ENCODE measurements at places on chromosomes 5 and 9.

GRCh38 chr9:131799177-131799823 is 59.4 kb upstream of the RAPGEF1 start:
- DNase-seq, result peak; percentile 53

GRCh38 chr9:82808478-82808877 is 254.5 kb downstream of the RASEF start:
- no peak for DNase-seq

GRCh38 chr5:6497262-6497661 is 48.6 kb downstream of the UBE2QL1 start:
- DNase-seq, result no peak

DNA sequence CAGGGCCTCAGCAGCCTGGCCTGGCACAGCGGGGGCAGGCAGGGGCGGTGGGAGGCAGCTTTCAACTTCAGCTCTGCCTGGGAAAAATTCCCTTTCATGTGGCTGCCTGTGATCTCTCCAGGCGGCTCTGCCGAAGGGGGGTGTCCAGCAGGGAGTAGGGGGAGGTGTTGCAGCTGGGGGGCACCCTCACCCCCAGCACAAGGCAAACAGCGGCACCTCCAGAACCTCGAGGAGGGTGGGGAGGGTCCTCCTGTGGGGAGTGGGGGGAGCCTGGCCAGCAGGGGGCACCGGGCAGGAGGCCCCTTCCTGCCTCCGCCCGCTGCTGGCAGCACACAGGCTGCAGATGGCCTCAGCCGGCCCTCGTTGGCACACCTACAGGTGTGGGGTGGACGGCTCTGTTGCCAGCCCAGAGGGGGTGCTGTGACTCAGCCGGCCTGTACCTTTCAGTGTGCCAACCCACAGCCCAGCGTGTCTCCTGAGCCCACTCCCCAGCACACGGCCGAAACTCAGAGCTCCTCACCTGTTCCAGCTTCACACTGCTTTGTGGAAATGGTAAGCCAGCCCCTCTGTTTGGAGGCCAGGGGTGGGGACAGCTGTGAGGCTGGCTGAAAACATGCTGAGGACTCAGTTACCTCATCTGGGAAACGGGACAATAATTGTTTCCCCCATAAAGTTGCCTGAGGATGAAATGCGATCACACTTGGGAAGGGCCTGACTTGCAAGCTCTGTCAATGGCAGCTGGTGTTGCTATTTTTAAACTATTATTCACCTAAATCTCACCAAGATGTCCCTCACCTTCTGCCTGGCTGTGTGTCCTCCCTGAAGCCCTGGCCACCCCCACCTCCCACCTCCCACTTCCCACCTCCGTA is 37.0 kb downstream of the CXXC5 start:
- DNase-seq, result no peak

DNA sequence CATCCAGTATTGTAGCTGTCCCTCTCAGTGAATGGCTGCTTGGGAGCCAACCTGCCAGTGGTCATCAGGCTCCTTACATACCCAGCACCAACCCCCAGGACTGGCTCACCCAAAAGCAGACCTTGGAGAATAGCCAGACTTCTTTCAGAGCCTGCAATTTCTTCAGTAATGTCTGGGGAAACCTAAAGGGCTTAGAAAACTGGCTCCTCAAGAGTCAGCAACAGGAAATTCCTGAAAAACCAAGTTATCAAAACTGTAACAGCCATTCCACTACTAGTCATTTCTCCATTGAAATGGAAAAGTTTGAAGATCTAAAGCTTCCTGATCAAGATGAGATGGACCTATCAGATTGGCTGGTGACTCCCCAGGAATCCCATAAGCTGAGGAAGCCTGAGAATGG is 12.3 kb upstream of the STING1 start:
- DNase-seq, result peak; percentile 49

- no peak for DNase-seq
These were observed 141.3 kb upstream of the ALDH1B1 start for GRCh38 chr9:38251036-38251860.

GRCh38 chr5:96381526-96381925 is 51.5 kb downstream of the PCSK1 start:
- DNase-seq, result no peak

- no peak for DNase-seq
These were observed 31.4 kb downstream of the FANCC start for GRCh38 chr9:95286151-95286550.

GRCh38 chr5:73853091-73853490 is 227.1 kb downstream of the ARHGEF28 start:
- DNase-seq, result peak; percentile 87

DNA sequence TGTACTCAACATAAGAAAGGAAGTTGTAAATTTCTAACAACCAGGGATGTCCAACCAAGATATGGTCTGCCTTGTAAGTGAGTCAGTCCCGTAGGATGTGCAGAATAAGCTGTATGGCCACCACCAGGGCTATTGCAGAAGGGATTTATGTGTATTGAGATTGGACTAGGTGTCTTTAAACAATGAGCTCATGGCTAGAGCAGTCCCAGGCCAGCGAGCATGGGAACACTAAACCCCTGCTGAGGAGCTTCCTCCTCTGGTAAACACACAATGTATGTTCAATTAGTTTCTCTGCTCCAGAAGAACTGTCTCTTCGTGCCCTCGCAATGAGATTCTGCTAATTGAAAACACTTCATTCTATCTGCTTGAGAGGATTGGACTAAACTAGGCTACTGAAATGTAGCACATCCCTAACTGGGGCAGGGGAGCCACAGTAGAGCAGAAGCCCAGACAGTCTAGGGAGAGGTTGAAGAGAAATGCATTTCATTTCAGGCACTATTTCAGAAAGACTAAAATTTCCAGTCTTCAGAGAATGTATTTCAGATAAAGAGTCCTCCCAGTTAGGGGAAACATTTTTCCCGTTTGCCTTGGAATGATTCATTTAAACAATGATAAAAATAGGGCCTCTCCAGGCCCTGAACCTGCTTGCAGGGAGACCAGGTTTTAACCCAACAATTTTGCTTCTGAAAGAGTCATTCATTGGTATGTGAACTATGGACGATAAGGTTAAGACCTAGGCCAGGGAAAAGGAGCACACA is 154.7 kb downstream of the FAM114A2 start:
- peak; percentile 57 for DNase-seq

- DNase-seq, result no peak
These were observed 592.1 kb downstream of the TLE1 start for GRCh38 chr9:81097131-81097847.

- DNase-seq, result no peak
These were observed 118.6 kb upstream of the IRX4 start for GRCh38 chr5:2001300-2001699.

DNA sequence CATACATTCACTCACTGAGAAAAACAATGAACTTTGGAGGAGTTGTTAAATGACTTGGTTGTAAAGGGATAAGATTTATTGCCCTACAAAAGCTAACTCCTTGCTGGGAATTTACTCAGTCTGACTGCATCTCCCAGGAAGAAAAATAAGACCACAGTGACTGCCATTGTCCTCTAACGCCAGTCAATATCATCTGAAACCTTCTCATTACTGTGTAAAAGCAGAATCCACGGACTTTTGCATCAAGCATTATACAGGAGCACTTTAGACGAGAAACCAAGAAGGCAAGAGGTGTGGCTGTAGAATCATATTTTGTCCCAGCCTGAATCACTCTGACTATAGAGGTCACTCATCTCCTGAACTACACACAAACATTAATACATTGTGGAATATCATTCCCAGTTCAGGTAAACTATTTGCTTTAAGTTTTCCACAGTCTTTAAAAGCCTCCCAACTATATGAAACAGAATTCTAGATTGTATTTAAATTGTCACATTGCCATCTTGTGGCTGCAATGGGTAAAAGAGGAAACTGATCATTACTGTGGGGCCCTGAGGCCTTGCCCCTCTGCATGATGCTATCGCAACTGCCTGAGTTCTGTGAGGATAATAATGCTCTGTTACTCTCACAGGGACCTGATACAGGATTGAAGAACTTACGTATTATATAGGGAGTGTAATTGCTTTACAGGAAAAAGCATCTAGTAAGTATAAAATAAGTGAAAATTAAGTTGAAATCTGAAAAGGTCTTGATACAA is 142.9 kb downstream of the SLCO4C1 start:
- DNase-seq, result peak; percentile 52

GRCh38 chr5:1011226-1011631 is 2.6 kb downstream of the NKD2 start:
- peak; percentile 25 for DNase-seq

- no peak for DNase-seq
These were observed 29.5 kb downstream of the COL15A1 start for GRCh38 chr9:98973171-98973570.

DNA sequence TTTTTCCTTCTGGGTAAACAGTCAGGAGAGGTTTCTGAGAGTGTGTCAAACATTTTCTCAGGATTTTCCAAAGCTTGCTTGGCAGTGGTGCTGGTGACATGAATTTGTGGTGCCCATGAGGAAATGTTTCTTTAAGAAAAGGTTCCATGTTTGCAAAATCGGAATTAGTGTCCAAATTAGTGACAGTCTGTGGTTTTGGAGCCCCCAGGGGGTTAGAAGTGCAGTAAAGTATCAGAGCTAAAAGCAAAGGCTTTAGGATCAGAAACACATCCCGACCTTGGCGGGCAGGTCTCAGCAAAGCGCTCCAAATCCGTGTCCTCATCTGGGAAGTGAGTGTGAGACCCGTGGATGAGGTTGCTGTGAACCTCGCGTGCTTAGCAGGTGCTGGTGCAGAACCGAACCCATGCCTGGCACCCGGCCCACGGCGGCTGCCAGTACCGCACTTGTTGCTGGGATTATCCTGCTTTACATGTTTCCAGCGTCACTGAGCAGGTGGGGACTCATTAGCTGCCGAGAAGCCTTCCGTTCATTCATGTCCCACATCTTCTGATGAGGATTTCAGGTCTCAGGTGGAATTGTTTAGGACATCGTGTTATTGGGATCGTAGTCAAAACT is 70.8 kb upstream of the COL5A1 start:
- no peak for DNase-seq

DNA sequence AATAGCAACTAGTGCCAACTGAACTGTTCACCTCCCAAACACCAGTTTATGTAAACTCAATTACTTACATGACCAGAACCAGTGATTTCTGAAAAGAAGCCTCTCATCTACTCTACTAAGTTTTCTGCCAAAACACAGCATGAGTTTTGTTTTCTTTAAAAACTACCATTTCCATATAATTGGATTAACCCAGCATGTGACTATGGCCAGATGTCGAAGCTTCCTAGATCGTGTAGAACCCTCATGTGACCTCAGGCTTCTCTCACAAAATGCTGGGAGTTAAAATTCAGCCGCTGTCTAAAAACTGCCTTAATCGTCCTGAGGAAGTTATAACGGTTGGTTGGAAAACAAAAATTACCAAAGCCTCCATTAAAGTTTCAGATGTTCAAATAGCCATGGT is 303.5 kb downstream of the IRX1 start:
- DNase-seq, result no peak

- DNase-seq, result no peak
These were observed 18.9 kb downstream of the FNBP1 start for GRCh38 chr9:130023994-130024596.

- no peak for DNase-seq
These were observed 149.9 kb downstream of the ARSB start for GRCh38 chr5:78835176-78835575.

GRCh38 chr9:128001779-128002298 is 21.1 kb upstream of the EEIG1 start:
- peak; percentile 95 for DNase-seq

GRCh38 chr5:154285661-154286408 is 95.3 kb downstream of the GALNT10 start:
- DNase-seq, result peak; percentile 77

DNA sequence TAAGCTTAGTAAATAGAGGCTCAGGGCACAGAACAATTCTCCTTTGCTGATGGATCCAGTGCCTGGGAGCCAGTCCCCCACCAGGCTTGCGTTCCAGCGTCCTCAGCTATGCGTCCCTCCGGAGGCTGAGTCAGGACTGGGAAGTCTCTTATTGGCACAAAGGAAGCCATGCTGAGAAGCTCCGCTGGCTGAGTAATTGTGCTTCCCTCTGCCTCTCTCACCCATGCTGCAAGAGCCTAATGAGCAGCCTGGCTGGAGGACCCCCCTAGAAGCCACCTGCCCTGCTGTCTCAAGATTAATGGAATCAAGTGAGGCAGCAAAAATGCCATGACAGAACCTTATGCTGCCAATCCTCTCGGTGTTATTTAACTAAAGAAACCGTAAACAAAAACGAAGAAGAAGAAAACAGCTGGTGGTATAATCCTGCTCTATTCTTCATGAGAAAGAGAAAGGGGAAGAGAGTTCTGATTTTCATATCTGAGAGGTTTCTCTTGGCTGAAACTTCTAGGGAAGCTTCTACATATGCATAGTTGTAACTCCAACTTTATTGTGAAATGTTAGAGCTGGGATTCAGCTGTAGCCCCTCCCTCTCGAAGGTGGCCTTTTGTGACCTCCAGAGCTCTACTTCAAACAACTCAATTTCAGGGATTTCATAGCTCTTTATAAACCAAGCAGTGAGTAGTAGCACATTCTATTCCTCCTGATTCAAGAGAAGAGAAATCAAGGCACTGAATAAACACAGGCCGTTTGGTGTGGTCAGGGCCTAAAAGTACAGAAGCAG is 185.4 kb upstream of the SEMA6A start:
- no peak for DNase-seq

DNA sequence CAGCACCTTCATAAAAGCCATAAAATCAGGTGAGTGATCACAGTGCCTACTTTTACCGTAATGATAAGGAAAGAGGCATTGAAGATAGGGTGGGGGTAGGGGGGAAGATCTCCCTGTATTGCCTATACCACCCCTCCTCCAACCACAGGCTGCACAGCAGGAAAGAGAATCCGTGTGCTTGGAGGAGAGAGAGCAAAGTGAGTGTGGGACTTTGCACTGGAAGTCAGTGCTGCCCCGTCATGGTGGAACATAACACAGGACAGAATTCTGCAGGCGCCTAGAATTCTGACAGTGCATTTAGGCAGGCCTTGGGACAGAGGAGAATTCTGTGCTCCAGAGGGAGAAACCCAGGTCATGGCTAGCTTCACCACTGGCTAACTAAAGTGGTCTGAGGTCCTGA is 3.5 kb upstream of the C5 start:
- no peak for DNase-seq

DNA sequence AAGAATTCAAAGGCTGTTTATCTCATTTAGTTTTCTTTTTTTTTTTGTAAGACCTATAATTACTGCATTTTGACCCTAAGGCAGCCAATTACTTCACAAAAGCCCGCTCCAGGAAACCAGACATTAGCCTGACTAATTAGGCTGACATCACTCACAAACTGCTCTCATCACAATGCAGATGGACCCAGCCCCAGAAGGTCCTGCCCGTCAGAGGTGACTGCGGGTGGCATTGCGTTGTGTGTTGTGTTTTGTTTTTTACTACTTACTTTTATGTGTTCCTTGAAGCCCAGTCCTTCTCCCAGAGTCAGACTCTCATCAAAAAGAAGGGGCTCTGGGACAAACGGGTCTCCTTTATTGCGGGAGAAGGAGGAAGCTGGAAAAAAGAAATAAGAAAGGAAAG is 172.2 kb downstream of the HSD17B3 start:
- no peak for DNase-seq

Data from ELR (cell line).